Activated CD4-positive, CD25-positive, alpha-beta regulatory T cell treated with anti-CD3 and anti-CD28 coated beads, Interleukin-2, amount 50 U/mL, for 72 hours (primary cell): ENCODE measurements at places on chromosomes 5 and 9.
A peak's percentile ranks its signal among the peaks of the same experiment; 100 is the strongest.

DNA sequence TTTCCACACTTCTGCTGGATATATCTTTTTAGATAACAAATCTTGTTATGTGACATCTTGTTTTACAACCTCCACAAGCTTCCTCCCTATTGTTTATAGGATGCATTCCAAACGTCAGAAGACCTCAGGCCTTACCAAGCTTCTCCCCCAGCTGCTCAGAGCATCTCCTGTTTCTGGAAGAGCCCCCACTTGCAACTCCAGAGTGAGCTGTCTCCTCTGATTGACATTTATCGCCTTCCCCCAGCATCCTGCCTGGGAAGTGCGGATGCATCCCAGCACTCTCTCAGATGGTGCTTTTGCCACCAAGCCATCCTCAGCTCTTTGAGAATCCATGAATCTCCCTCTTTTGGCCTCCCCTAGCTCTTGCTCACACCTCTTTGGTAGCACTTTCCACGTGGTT, 123.5 kb downstream of the LRRC70 start:
- DNase-seq: no peak

GRCh38 chr5:73691302-73692080, 65.5 kb downstream of the ARHGEF28 start:
- DNase-seq: no peak

GRCh38 chr5:170545811-170546210, 42.0 kb downstream of the KCNIP1 start:
- no peak for DNase-seq

DNA sequence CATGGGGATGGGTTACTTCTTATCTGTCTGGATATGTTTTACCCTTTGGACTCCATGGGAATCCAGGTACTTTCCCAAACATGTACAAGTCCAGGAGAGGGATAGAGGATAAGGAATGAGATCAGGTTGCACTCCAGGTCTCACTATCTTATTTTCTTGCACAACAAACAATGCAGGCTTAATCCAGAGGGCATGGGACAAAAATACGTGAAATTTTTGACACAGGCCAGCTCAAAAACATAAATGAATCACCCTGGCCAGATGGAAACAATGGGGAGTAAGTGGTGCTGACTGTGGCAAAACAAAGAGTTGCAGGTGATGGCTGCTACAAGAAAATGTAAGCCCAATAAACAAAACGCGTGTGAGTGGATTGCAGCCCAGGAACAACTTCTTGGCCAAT, 69.4 kb upstream of the GAS1 start:
- DNase-seq: no peak

GRCh38 chr9:82558855-82559630, 503.9 kb downstream of the RASEF start:
- no peak for DNase-seq

- DNase-seq: no peak
These were observed 303.7 kb upstream of the SLC24A2 start for GRCh38 chr9:20092561-20092960.

DNA sequence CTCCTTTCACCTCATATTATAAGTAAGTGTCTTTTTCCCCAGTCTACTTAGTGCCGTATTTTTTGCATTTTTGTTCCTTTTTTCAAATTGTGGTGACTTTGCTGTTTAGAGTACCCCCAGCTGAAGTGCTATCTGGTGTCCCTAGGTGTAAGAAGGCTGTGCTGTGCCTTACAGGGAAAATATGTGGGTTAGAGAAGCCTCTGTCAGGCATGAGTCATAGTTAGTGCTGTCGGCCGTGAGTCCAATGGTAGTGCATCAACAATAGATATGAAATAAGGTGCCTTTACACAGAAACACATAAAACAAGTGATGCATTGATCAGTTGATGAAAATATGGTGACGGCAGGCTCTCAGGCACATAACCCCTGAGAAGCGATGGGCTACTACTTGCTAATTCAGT, 20.1 kb downstream of the SYK start:
- DNase-seq: no peak

- DNase-seq: no peak
These were observed 92.3 kb downstream of the DAP start for GRCh38 chr5:10668697-10669096.

DNA sequence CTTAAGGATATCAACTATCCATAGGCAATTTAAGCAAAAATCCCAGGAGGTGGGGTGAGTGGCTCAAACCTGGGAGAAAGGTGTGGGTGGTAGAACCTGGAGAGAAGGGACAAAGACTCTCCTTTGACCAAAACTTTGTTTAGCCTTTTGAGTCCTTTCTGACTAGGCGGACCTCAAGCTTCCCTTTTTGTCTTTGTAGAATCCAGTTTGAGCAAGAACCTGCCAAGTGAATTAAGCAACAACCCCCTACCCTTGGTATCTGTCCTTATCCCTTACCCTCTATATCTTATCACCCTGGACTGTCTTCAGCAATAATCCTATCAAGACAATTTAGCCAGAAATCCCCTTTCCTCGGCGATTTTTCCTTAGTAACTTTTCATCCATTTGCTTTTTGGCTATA, 53.5 kb upstream of the SLC28A3 start:
- no peak for DNase-seq

DNA sequence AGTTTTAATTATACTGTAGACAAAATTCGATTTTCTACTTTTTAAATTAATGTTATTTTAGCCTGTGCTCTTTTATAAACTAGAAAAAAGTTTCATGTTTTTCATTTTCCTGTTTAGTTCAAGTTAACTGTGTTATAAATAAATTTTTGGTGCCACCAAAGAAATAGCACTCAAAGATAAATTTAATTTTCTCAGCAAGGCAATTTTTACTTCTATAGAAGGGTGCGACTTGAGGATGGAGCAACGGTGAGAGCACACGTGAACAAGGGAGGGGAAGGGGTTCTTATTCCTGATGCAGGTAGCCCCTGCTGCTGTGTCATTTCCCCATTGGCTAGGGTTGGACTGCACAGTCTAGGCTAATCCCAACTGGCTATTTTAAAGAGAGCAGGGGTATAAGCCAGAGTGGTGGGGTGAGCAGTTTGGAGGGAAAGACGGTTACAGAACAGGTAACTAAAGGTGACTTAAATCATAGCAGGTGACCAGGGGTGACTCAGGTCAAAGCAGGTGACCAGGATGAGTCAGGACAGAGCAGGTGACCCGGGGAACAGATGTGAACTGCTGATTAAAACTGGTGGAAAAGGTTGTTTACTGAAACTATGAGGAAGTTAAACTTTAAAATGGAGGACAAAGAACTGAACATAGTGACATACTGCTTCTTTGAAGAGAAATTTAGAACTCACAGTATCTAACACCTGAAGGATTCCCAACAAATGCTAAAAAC, 104.6 kb upstream of the GPBP1 start:
- no peak for DNase-seq

DNA sequence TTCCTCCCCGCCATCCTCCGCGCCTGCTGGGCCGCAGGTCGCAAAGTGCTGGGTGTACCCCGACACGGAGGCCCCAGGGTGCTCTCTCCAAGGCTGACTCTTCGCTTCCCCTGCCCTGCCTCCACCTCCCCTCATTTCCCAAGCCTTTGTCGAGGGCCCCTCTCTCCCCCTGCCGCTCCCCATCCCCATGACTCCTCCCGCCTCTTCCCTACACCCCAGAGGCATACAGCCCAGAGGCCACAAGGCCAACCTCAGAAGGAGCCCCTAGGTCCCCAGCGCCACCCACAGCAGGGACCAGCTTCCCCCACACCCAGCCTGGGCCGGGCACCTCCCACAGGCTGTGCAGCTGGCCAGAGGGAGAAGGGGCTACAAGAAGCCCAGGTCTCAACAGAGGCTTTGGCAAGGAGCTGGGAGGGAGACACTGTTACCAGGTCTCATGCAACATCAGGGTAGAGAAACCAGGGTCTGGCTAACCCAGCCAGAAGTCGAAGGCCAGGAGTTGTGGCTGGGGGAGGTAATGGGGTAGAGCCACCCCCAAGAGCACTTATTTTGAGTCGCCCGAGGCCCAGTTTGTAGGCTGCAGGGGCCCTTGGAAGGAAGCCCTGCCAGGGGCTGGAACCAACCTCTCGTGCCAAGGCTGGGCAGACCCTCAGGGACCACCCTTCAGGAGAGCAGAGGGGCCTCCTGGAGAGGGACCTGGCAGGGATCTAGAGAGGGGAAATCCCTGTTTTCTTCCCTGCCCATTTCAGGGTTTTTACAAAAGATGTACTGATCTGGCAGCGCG, 24.5 kb upstream of the SARDH start:
- peak; percentile 21 for DNase-seq

- no peak for DNase-seq
These were observed 128.3 kb downstream of the EFNA5 start for GRCh38 chr5:107542428-107542827.

- DNase-seq: no peak
These were observed 781 bp downstream of the NRG2 start for GRCh38 chr5:140042393-140042642.

DNA sequence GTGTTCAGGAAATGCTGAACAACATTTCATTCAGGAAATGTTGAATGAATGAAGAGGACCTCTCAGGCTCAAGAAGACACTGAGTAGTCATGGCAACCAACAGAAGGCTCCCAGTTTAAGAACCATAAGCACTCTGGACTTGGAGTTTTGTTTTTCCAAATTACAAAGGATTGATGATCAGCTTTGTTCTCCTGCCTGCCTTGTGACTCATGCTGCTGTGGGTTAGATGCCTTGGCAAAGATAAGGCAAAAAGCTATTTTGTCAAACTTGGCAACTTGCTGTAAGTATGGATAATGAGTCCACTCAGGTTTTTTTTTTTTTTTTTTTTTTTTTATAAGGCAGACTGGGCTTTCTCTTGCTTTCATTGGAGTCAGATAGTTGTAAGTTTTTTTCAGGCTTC, 365.0 kb downstream of the TMEM232 start:
- no peak for DNase-seq

GRCh38 chr5:131430794-131431193, 166.9 kb downstream of the CDC42SE2 start:
- no peak for DNase-seq

GRCh38 chr9:13190040-13190439, 89.5 kb downstream of the MPDZ start:
- DNase-seq: no peak

- no peak for DNase-seq
These were observed 7.2 kb downstream of the ZDHHC12 start for GRCh38 chr9:128716581-128717254.

GRCh38 chr5:110397281-110397680, 329.2 kb downstream of the TMEM232 start:
- DNase-seq: no peak

DNA sequence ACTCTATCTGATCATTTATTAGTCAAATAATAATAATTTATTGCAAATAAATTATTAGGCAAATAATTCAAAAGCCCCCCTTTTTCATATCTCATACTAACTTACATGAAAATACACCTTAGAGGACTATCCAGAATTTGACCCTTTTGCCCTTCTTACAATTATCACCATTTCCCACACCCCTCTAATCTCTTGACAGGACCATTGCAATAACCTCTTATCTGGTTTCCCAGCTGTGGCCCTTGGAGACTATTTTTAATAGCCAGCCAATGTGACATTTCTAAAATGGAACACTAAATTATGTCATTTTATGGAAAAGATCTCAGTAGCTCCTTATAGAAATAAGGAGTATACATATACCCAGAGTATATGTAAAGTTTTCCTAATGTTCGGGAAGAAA, 588.4 kb upstream of the COX7C start:
- no peak for DNase-seq

DNA sequence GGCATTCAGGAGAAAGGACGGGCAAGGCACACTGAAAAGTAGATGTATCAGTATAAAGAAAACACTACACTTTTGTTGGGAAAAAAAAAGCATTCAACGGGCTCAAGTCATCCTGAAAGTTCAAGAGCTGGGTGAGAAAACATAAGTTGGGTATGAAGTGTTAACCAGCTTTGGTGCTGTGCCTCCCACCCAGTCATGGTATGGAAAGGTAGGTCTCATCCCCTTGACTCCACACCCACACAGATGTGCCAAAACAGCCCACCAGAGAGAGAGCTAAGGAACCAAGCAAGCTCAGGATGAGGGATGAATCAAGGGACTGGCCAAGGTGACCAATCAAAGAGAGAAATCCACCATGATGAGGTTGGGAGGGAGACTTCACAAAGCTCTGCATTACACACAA, 54.7 kb downstream of the ESM1 start:
- no peak for DNase-seq

DNA sequence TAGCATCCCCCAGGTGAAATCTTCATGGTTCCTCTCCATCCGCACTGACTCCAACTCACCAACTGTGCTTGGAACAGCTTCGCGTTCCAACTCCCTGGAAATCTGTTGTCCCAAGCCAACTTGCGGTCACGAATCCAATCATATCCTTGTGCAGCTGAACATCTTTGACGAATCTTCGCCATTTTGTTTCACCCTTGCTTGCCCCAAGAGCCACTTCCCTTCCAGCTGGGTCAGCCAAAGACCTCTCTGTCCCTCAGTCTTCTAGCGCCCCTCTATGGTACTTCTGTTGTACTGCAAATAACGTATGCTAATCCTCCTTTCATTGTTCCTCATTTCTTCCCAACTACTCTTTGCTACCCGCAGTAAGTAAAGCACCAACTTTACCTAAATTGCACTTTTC, 61.0 kb upstream of the TARS1 start:
- DNase-seq: no peak

- DNase-seq: no peak
These were observed 82.5 kb upstream of the LMNB1 start for GRCh38 chr5:126694403-126694802.

GRCh38 chr5:5658889-5659465, 236.5 kb downstream of the ICE1 start:
- DNase-seq: no peak

- DNase-seq: no peak
These were observed 22.1 kb upstream of the AKNA start for GRCh38 chr9:114409842-114410241.

DNA sequence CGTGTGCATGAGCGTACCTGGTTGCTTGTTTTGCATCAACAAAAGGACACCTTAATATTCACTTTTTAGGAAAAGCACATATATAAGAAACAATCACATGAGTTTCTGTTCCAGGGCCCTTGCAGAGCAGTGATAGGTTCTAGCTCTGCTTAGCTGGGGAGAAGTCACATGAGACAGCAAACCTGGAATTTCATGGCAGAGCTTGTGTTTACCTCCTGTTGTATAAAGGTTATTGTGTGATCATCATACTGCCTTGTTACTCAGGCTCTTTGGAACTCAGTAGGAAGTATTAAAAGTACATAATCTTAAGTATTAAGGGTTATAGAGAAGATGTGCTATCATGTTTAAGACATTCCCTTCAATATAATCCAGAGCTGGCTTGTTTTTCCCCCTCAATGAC, 18.0 kb upstream of the VLDLR start:
- DNase-seq: no peak

DNA sequence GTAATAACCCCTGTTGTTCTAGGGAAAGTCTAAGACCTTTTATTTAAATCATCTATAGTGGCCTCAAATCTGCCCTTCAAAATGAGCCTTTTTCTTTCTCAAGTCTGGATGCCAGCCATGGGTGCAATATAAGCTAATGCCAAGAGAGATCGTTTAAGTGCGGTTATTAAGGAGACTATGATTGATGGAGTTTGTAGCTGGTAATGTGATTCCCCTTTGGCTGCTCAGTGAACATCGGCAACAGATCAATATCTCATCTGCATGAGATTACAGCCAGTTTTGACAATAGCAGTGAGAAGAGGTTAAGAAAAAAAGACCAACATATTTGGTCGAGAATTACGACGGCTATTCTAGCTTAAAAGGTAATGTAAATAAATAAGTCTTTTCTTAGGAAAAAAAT, 1049.4 kb upstream of the NUDT12 start:
- no peak for DNase-seq

- no peak for DNase-seq
These were observed 20.1 kb upstream of the MARCHF6 start for GRCh38 chr5:10333154-10334006.
